Stimulated activated CD4-positive, alpha-beta T cell treated with anti-CD3 and anti-CD28 coated beads, TNF-alpha, amount 100 ng/mL, for 24 hours (primary cell): ENCODE measurements at places on chromosomes 6 and 20.

DNA sequence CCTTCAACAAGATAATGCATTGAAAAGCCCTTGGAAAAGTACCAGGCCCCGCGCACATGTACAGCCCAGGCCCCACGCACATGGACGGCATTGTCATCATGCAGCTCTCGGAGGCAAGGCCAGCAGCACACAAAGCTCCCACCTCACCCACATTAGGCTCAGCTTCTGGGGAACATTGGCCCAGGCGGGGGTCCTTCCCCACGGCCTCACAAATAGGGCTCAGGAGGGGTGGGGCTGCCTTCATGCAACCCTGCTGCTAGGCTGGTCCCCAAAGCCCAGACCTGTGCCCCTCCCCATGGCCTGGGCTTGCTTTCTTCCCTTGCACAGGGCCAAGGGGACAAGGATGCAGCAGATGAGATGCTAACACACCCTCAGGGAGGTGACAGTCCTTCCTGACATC lies 26.7 kb downstream of the NPEPL1 start:
- no peak for DNase-seq

- DNase-seq = no peak
These were observed 466.3 kb upstream of the PLCB4 start for GRCh38 chr20:8602389-8603116.

DNA sequence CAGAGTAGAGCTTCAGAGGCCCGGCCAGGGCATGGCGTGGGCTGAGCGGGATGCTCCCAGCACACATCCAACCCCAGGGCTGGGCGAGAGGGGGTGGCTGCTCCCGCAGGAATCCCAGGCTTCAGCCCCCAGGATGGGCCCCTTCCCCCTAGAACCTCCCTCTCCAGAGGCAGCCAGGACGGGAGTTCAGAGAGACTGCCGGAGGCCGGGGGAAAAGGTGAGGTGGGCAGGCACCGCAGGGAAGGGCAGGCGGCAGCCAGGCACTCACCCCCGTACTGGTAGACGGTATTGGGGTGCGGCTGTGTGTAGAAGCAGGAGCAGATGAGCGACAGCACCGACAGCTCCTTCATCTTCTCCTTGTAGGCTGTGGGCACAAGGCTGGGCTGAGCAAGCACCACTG lies 9.3 kb downstream of the STMN3 start:
- no peak for DNase-seq

DNA sequence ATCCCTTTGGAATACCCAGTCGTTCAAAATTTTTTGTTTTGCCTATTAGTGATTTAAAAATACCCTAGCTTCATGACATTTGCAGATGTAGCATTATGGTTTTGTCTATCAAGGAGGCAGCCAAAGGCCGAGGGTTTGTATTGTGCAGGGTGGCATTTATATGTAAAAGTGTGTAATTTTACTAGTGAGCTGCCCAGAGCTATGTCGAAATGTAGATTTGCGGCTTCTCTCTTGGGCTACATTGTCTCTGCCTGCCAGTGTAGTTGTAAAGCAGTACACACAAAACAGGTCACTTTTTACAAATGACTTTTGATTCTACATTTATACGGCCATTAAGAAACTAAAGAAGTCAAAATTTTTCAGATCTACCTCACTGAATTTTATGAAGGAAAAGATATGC lies 87.7 kb downstream of the TSHZ2 start:
- DNase-seq = no peak

DNA sequence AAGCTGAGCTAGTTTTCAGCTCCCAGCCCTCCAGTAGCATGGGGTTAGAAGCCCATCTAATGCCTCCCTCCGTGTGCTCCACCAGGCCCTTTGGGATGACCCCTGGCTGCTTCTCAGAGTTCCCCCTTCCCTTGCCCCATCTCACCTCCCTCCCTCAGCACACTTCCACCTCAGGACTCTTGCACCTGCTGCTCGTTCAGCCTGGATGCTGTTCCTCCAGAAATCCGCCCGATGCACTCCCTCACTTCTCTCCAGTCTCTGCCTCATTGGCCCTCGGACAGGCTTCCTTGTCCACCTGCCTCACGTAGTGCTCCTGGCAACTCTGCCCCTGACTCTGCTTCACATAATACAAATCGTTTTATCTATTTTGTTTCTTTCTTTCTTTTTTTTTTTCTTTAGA lies 26.8 kb downstream of the FGD2 start:
- no peak for DNase-seq

GRCh38 chr6:16849988-16850680 lies 88.9 kb upstream of the ATXN1 start:
- no peak for DNase-seq

- no peak for DNase-seq
These were observed 206.1 kb downstream of the TTLL2 start for GRCh38 chr6:167530951-167531350.

DNA sequence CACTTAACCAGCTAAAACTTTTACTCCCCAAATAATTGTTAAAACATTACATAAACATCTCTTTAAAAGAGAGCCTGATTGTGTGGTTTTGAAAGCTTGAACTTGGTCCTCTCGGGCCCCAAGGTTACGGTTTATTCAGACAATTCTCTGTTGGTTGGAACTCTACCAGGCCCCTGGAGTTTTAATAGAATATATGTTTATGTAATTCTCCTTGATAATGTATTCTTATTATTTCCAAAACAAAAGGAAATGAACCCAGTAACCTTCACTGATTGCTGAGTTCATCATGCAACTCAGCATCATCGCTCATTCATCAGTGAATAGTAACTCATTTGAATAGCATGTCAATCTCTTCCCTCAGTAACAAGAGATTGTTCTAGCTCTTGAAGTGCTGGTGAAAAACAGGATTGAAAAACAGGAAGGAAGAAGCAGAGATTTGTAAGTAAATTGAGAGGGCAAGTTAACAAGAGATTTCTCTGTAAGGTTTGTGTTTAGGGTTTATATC lies 464.5 kb upstream of the MARCKS start:
- DNase-seq = no peak

DNA sequence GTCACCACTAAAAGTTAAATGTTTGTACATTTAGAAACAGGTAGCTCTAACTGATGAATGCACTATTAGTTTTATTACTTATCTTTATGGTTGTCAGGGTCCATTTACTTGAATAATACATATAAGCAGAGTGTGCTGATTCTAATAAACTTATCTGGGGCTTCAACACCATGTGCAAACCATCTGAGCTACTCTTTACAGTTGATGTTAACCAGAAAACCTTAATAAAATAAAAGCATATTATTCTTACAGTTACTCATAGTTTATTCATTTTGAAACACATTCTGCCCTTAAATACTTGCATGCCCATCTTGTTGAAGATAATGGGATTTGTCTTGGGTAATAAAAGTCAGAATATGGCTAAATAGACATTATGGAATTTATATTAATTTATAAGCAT lies 1042.2 kb downstream of the EPHA7 start:
- no peak for DNase-seq

DNA sequence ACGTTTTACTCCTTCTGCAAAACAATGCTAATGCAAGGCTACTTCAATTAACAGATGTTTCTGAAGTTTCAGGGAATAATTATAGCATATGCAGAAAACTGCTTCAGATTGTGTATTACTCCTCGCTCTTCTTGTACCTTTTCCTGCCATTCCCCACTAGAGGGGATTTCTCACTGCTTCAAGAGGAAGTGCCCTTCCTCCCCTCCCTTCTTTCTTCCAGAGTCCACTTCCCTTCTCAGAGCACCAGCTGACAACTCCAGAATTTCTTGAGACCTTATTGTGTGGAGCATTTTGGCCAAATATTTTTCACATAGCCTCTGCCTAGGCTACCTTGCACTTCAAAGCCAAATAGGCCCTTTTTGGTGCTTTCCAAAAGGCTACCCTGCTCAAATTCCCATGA lies 12.7 kb upstream of the MCUR1 start:
- DNase-seq = no peak

DNA sequence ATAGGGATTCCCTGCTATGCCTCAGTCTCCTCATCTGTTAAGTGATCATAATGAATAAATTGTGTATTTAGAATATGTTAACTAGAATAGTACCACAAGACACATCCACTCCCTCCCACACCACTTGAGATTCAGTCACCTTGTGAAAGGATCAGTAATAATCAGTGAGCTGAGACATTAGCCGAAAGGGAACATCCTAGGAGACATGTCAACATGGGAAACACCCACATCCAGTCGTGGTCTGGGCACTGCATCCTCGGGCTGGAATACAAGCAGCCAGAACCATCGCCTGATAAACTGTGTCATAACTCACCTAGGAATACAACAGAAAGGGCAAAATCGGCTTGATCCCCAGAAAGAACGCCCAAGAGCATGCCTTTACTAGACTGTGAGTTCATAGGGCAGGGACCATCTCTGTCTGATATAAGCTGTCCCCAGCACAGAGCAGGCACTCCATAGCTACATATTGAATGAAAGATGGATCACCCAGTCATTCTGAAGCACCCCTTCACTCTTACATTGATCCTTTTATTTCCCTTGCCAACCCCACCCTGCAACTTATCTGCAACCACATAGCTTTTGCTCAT lies 23.9 kb downstream of the RIPOR2 start:
- DNase-seq = no peak

GRCh38 chr20:60863548-60863947 lies 388.5 kb upstream of the CDH4 start:
- no peak for DNase-seq
